Mesenteric fat pad (tissue), 1 donor: ENCODE measurements at places on chromosomes 1 and 21.

GRCh38 chr1:45793942-45794604 lies 9.3 kb upstream of the MAST2 start:
- no peak for DNase-seq

GRCh38 chr1:180156201-180156600 lies 1.5 kb downstream of the QSOX1 start:
- DNase-seq, result no peak

- DNase-seq, result no peak
Observed at GRCh38 chr1:210089855-210090254, 142.7 kb upstream of the SERTAD4 start.

DNA sequence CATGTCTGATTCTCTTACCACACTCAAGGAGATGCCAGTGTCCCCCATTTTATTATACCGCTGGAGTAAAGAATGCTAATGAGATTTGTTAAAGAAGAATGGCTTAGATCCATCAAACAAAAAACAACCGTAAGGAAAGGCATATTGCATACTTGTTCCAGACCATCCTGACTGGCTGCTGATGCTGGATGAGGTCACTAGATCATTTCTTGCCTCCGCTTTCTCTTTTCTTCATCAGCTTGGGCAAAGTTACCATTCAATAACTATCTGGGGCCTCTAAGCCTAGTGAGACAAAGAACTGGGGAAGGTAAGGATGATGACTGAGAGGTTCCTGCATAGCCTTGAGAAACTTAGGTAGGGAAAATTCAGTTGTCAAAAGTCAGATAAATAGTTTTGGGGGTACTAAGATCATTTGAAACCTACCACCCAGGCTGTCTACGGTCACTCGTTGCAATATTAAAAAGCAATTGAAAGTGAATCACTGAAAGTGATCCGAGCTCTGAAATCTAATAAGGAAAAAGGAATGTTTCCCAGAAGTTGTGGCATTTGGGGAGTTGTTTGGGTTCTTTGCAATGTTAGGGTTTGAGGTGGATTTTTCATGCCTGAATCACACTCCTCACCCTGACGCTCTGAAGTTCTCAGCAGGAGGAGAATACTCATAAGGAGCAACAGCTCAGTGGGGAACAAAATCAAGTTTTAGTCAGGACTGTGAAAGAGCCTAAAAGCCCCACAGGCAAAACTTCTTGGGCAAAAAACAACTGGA lies 176.8 kb downstream of the HHIPL2 start:
- DNase-seq, result no peak

DNA sequence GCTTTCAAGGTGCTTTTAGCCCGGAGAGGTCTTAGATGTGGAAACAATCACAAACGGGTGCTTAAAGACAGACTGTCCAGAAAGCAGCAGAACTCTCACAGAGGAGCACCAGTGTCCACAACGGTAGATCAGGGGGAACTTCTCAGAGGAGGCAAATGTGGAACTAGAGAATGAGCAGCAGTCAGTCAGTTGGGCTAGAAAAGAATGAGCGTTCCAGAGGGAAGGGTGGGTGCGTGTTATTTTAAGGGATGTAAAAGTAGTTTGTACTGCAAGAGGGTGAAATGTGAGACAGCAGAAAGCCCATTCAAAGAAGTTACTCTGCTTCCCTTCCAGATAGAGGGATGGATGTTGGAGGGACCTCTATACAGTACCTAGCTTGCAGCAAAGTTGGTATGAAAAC lies 30.9 kb downstream of the RGS5 start:
- no peak for DNase-seq

GRCh38 chr1:29354511-29355098 lies 118.3 kb downstream of the PTPRU start:
- DNase-seq, result no peak

DNA sequence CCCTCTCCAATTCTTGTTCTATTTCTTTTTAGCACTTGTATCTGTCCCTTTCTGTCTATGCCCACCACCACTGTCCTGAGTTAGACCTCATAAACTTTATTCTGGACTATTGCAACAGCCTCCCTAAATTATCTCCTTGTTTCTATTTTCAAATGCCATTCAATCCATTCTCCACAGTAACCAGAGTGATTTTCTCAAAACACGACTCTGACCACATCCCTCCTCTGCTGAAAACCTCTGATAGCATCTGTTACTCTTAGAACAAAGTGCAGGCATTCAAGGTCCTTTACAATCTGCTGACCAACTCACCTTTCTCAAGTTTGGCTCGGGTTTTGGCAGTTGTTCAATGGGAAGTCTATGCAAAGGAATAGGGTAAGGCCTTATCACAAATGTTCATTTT lies 22.8 kb upstream of the GPX7 start:
- no peak for DNase-seq

GRCh38 chr1:186531561-186532165 lies 70.7 kb upstream of the PDC start:
- no peak for DNase-seq

GRCh38 chr1:34987018-34987417 lies 1.9 kb upstream of the TMEM35B start:
- no peak for DNase-seq

GRCh38 chr1:56356376-56356990 lies 222.9 kb downstream of the PLPP3 start:
- no peak for DNase-seq

GRCh38 chr1:1305300-1306069 lies 2.2 kb downstream of the ACAP3 start:
- no peak for DNase-seq

DNA sequence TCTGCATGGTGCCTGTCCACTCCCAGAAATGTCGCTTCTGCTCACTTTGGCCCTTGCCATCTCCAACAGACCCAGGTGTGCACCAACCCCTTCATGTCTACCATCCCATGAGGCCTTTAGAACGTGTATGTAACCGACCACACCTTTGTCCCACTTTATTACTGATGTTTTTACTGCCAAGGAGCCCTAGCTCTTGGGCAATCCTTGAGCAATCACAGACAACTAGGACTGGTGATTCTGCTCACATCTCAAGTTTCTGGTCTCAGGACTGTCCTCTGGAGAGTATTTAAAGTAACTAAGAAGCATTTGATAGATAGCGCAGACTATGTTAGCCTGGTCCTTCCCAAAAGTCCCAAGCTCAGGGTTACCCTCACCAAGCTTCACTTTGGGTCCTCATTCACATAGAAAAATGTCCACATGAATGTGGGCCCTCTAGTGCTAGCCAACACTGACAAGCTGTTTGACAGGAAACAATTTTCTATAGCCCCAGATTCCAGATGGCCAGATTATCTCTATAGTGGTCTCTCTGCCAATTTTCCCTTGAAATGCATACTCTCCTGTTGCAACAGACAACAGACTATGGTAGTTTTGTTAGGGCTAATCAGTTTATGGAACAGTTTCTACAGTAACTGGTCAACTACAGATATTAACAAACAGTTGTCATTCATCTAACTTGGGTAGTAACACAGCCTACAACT lies 6.9 kb upstream of the TMEM81 start:
- no peak for DNase-seq

DNA sequence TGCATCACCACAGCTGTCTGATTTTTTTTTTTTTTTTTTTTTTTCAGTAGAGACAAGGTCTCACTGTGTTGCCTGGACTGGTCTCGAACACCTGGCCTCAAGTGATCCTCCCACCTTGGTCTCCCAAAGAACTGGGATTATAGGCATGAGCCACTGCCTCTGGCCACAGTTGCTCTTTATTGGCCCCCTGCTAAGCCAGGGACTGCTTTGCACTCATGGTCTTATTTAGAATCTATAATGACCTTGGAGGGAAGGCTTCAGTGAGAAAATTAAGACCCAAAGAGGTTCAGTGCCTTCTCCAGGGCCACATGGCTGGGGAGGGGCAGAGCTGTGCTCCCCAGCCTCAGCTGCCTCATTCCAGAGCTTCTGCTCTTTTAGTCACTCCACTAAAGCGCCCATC lies 84.9 kb downstream of the PTPRU start:
- no peak for DNase-seq

DNA sequence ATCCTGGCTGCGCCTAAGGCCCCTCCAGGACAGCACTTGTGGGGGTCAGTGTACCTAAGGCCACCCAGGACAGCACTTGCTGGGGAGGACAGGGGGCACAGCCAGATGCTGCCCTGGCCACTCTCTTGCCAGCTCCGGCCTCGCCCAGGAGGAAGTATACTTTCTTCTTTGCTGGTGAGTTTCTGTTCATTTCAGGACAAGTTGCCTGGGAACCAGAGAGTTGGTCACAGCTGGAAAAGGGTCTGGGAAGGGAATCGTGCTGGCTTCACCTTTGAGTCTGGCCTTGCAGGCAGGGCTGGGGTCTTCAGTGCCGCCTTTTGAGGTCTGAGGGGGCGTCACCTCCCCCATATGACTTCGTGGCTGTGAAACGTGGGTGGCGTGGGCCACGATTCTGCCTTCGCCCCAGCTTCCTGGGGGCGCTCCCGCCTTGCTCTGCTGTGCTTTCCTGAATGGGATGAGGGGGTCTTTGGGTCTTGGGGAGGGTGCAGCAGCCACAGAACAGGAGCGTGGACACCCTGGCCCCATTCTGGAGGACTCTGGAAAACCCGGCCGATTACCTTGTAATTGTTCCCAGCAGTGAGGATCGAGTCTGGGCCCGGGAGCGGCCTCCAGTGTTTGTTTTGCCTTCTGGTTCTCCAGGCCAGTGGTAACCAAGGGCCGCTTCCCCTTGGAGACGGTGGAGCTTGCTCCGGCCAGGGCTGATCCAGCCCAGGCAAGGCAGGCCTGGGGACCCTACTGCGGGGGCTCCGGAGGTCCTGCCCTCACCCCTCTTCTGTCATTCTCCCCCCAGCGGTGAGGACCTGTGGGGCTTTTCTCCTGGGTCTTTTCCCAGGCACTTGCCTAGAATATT lies 45.9 kb downstream of the SPSB1 start:
- DNase-seq, result no peak

DNA sequence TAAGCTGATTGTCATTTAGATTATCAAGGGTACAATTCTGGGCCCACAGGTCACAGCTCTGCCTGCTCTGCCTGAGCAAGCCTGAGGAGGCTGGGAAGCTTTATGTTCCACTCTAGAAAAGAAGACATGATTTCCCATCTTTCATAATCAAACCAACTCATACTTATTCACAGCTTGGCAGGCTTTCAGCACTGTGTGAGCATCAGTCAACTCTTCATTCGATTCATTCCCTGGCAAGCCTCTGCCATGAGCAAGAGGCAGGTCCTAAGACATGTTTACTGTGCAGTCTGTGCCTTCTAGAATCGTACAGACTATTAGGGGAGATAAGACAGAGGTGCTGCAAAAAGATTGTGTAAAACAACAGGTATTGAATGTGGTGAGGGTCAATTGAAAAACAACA lies 24.5 kb upstream of the KIRREL1 start:
- DNase-seq, result no peak

DNA sequence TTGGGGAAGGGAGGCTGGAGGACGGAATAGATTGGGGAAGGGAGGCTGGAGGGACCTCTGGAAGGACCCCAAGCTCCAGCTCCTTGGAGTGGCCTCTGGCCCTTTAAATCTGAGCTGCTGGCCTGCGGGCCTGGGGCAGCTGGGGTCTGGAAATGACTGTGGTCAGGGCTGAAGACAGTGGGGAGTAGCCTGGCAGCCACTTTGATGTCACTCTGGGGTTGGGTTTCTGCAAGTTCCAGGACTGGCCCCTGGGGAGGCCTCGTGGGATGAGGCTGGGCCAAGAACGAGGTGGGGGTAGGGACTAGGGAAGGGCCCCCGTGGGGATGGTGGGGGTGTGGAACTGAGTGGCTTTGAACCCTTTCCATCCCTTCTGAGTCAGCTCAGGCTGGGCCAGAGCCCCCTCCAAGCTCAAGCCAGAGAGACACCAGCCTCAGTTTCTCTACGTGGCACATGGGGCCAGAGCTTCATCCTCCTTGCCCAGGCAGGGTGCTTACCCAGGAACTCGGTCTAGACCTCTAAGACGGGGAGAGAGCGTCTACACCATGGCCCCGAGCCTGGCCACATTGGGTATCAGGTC lies 59.7 kb downstream of the ALPL start:
- DNase-seq, result no peak

- no peak for DNase-seq
Observed at GRCh38 chr1:54706419-54706818, 9.2 kb upstream of the TTC4 start.

DNA sequence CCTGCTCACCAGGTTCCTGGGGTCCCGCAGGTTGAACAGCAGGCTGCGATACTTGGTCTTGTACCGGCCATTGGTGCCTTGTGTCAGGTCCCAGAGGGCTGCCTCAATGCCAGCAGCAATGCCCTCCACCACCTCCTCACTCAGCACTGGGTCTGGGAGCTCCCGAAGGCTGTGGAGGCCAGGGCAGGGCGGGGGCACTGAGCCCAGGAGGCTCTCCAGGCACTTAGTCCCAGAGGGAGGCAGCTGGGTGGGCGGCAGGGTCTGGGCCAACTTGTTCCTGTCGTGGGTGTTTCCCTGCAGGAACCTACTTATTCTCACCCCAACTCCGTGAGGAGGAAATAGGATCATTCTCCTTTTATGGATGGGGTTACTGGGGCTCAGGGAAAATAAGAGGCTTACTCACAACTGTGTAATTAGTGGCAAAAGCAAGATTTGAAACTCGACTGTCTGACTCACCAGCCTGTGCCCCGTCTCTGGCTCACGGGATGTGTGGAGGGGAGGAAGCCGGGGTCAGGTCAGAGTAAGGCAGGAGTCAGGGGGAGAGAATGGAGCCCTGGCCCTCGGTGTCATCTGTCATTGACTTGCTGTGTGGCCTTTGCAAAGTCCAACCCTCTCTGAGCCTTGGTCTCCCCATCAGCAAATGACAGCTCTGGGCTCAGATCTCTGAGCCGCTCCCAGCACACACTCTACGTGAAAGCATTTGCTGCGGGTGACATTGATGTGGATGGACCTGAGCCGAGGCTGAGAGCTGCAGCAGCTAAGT lies 17.2 kb downstream of the SPOCD1 start:
- peak; percentile 85 for DNase-seq

DNA sequence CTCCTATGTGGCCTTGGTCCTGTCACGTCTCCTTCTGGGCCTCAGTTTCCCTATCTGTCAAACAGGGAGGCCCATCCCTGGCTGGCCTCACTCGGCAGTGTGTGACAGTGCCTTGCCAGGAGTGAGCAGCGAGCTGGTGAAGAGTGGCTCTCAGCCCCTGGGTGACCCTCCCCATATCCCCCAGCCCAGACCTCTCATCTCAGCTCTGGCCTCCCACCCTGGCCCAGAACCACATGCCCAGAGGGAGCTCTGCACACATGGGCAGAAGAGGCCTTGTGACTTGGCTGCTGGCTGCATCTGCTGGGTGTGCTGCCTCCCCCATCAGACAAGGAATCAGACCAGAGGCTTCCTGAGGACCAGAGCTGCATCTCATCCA lies 19.5 kb upstream of the PADI1 start:
- DNase-seq, result peak; percentile 87

DNA sequence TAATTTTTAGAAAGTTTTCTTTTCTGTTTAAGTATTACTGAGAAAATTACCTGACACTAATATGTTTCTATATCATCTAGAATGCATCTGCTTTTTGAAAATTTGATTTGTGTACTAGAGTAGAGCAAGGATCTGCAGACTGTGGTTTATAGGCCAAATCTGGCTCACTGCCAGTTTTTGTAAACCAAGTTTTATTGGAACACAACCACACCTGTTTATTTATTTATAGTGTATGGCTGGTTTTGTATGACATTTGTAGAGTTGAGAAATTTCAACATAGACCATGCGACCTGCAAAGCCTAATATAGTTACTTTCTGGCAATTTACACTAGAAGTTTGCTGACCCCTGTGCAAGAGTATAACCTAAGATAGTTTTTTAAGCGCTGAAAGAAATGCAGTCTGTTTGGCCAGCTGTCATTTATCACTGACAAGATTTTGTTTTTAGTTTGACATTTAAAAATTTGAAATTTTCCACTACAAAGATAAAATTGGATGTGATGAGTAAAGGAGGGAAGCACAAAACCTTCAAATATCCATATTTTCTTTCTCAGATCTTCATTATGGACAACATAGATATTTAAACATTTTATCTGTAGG lies 36.1 kb upstream of the CACYBP start:
- no peak for DNase-seq

- no peak for DNase-seq
Observed at GRCh38 chr1:164423136-164423535, 135.8 kb upstream of the PBX1 start.
